ENCODE measurements at places on chromosomes 11 and 22. TPM values are rescaled to one million over a fixed set of nuclear protein-coding genes. Genes with fewer than 3 reads are reported as not detected.
A peak's percentile ranks its signal among the peaks of the same experiment; 100 is the strongest.

Gene VWCE
- polyA plus RNA-seq, result 2.3 TPM

Gene TAF1D
- 196 TPM for polyA plus RNA-seq

Gene OR51B4
- polyA plus RNA-seq, result 0.11 TPM

Gene C11orf16
- 0.47 TPM for polyA plus RNA-seq

Gene C11orf91
- polyA plus RNA-seq, result not detected

Gene TSGA10IP
- polyA plus RNA-seq, result 0.20 TPM

Gene KCNQ1OT1
- 1.1 TPM for polyA plus RNA-seq

Gene SGSM1
- polyA plus RNA-seq, result 2.7 TPM

DNA sequence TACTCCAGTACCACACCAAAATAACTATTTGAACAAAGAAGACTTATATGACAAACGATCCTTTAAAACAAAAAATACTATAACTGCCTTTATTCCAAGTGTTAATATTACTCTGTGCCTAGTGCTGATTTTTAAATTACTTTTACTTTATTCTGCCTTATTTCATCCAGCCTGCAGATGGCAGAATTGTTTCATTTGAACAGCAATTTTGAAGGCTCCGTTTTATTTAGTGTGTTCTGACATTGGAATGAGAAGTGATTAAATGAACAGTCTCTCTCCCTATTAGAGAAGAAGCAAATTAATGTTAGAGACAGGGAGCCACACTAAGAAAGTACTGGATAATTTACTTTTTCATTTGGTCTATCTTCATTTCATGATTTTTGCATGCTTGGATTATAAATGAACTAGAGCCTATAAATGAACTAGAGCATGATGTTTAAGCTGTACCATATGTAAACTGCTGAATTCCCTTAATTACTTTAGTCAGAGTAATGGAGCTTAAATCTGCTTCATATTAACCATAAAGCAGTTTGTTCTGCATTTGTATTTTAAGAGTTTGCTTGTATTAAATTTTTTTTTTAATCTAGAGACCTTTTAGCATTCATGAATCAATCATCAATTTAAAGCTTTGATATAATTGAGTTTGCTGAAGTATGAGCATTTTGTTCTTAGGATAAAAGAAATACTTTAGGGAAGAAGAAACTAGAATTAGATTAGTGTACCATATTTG is 9.8 kb downstream of the PDHX start:
- DNase-seq, result no peak

GRCh38 chr11:108606070-108606469 is 12.5 kb upstream of the EXPH5 start:
- DNase-seq, result no peak

- no peak for DNase-seq
These were observed 10.4 kb downstream of the SPON1 start for GRCh38 chr11:13972944-13973343.

DNA sequence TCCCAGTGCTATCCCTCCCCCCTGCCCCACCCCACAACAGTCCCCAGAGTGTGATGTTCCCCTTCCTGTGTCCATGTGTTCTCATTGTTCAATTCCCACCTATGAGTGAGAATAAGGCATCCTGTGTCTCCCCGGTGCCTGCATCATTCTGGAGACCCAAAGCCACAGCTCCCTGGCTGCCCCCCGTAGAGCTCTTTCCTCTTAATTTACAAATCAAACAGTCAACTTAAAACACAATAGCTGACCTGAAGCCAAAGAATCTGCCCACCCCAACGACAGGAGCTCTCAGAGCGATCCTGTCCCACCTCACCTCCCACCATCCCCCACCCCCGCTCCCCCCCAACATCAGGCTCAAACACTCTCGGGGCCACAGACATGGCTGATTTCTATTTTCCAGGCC is 558.3 kb downstream of the BRD1 start:
- no peak for DNase-seq

DNA sequence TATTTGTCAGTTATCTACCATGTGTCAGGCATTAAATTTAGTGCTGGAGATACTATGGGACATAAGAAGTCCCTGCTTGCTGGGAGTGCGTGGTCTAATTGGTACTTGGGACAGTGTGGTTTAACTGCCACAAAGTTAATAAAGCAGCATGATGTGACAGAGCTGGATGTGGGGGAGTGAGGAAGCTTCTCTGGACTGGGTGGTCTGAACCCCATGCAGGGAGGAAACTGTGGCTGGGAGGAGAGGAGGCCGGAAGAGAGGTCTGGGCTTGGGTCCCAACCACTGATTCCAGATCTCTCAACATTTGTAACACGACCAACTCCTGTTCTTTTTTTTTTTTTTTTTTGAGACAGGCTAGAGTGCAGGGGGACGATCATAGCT is 37.1 kb downstream of the ST3GAL4 start:
- no peak for DNase-seq

DNA sequence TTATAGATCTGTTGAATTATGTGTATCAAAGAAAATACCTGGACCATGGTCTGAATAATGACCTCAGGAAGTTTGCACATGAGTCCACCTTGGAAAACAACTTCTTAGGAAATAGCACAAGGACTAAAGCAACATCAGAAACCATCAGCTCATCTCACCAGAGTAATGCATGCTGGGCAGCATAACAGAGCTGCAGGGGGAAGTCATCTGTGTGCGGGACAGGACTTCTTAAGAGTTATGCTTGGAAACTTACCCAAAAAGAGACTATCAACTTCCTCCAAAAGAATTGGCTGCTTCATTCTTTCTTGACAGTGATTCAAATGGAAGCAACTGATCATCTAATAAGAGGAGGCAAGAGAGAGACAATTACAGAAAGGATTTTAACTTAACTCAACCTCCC is 2.5 kb downstream of the OR56B4 start:
- DNase-seq, result no peak

GRCh38 chr22:25203082-25203481 is 3.4 kb downstream of the CRYBB3 start:
- no peak for DNase-seq

- DNase-seq, result no peak
These were observed 38.0 kb downstream of the IGSF9B start for GRCh38 chr11:133918608-133919260.

GRCh38 chr22:44625981-44626687 is 75.9 kb upstream of the PRR5 start:
- DNase-seq, result no peak

GRCh38 chr11:18778468-18778867 is 13.1 kb downstream of the PTPN5 start:
- no peak for DNase-seq

DNA sequence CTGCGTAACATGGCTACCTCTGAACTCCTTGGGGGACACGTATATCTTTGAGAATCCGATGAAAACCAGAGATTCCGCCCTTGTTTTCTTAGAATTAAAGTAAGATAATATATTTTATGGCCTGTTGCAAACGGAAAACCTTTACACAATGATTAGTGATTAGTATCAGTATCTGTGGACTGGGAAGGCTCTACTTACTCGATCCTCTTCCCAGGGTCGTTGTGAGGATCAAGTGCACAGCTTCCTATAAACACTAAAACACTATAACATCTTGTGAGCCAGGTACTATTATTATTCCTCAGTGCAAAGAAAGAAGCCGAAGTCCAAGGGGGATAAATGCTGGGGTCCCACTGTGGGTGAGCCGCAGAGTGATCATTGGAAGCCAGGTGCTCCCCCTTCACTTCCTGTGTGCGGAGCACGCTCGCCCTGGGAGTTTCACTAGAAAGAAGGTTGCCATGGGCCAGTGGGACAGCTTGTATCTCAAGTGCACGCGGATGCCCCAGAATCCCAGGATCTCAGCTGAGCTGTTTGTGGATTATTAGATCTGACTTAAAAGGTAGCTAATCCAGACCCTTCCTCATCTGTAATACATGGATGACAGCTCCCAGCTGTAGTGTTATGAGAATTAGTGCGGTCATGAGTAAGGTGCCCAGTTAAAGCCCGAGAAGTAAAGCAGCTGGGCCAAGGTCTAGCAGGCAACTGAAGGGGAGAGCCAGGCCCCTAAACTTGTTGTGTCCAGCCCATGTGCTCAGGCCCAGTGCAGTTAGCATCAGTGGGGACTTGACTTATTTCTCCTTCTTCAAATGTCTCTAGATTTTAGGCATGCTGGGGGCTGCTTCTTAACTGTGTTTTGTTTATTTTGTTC is 839 bp downstream of the CBY1 start:
- DNase-seq, result peak; percentile 3

GRCh38 chr11:20160425-20161229 is at the start of gene DBX1:
TSS of gene DBX1 (minus strand) at chr11:20160475. CDS start at chr11:20160324, 151 bp downstream.
- no peak for DNase-seq

DNA sequence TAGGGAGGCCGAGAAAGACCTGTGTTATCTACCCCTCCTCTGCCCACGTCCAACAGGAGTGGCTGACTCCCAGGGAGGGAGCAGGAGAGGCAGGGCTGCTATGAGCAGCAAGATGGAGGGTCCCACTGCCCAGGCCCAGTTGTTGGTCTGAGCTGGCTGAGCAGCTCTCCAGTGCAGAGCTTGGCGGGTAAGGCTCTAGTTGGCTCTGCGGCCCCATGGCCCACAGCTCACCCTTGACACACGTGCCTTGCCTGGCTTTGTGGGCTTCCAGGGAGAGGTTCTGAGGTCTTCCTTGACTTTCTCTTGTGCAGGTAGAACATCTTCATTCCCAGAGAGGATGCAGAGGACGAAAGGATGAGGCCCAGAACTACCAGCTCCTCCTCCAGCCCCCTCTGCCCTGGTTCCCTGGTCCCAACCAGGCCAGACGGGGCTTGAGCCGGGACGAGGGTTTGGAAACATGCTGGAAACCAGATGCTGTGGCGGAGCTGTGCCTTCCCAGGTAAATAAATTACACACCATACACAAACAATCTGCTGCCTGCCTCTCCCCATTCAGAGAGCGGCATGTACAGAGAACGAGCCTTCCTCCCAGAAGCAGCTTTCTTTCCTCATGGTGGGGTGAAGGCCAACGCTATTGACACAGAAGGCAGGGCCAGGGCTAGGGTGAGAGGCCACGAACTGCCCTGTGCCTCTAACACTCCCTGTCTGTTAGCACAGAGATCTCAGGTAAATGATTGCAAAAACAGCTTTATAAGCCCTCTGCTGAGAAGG is 48.1 kb downstream of the DSCAML1 start:
- no peak for DNase-seq

- DNase-seq, result no peak
These were observed 9.4 kb upstream of the OMP start for GRCh38 chr11:77093056-77093891.

DNA sequence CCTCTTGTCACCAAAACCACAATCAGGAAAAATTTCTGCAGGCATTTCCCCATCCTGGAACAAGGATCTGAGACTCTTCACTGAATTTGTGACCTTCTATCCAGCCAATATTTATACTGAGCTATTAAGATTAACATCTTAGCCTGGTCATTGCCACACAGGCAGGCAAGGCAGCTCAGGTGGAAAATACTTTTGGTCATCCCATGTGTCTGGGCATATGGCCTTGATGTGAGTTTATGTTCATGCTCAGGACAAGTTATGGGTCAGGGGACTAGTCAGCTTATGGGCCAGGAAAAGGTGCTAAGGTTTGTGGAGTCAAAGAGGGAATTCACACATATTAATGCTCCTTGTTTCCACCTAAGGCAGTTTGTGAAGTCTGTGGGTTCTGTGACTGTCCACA is 124.3 kb upstream of the TOP3B start:
- no peak for DNase-seq

- DNase-seq, result no peak
These were observed 184.2 kb downstream of the BLID start for GRCh38 chr11:121931748-121932352.

DNA sequence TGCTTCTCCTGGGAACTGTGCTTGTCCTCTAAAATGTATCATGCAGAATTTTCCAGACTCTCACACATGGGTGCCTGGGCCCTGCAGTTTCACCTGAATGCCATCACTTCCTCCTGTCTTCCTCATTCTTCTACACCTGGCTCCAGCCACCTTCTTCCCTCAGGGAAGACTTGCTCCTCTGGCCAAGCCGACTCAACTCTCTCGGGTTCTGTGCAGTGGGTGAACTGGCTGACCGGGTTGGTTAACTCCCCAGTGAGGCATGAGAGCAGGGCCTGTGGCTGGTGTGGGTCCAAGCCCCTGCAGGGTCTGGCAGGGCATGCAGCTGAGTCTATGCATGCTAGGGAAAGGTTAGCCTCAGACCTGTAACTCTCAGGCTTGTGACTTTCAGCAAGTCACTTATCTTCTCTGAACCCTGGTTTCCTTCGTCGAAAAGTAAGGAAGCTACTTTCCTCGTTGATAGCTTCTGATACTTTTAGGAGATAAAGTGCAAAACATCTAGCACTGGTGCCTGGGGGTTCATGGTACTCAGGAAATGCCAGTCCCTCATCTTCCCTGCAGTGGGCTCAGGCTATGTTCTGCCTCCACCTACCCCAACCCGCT is 11.9 kb downstream of the CD82 start:
- DNase-seq, result no peak

- DNase-seq, result no peak
These were observed 40.9 kb downstream of the CSRP3 start for GRCh38 chr11:19160847-19161246.

- no peak for DNase-seq
These were observed 18.6 kb downstream of the KIF18A start for GRCh38 chr11:28089378-28089777.

- no peak for DNase-seq
These were observed 7.8 kb downstream of the LARGE2 start for GRCh38 chr11:45930031-45930794.

GRCh38 chr22:22130953-22131608 is 113.5 kb upstream of the VPREB1 start:
- DNase-seq, result no peak

DNA sequence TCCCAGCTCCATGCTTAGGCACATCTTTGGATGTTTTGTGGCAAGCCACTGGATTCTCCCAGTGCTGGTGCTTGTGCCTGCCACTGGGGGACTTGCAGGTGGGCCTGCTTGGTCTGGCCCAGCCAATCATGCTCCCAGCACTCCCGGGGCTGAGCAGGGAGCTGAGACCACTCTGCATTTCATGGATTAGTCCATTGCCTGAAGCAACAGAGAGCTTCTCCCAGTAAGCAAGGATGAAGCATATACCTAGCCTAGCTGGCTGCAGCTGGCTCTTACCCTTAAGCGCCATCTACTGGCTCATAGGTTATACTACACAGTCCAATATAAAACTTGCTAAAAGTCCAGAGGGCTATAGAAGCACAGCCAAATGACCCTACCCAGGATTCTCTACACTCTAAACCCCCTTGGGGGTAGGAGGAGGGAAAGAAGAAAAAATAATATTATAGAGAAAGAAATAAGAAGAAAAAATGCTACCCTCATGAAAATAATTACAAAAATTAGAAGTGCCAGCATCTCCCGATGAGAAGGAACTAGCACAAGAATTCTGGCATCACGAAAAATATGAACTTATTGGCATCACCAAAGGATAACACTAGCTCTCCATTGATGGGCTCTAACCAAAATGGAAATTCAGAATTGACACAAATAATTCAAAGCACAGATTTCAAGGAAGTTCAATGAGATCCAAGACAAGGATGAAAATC is 275.3 kb downstream of the C11orf87 start:
- DNase-seq, result no peak
